COLO829 (cell line): ENCODE measurements at places on chromosomes 4 and X.

GRCh38 chrX:23742174-23742696, 841 bp downstream of the ACOT9 start:
- DNase-seq = peak; percentile 69

- DNase-seq = no peak
Observed at GRCh38 chrX:63511361-63511760, 160.2 kb upstream of the SPIN4 start.

DNA sequence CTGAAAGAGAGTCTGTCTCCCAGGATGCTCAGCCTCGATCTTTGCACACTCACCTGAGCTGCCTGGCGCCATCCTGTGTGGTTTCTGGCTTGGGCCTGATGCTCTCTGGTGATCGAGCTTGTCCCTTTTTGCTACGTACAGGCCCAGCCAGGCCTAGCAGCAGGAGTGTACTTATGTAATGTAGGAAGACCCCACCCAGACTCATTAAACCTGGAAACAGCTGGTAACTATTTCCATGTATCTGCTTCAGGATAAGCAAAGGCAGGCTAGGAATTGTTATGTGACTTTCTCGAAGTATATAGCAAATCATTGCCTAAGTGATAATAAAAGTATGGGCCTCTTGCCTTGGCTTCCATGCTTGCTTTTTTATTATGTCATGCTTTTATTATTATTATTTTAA, 18.6 kb upstream of the ARSJ start:
- DNase-seq = no peak

DNA sequence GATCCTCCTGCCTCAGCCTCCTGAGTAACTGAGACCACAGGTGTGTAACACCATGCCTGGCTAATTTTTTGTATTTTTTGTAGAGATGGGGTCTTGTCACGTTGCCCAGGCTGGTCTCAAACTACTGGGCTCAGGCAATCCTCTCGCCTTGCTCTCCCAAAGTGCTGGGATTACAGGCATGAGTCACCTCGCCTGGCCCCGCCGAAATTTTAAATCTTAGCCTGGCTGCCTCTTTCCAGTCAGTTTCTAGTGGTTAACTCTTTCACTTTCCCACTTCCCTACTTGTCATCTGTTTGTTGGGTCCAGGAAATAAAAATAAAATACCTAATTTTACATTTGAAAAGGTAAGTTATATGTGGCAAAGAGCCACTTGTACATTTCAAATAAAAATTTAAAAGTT, 62.4 kb downstream of the TMEM165 start:
- DNase-seq = no peak

DNA sequence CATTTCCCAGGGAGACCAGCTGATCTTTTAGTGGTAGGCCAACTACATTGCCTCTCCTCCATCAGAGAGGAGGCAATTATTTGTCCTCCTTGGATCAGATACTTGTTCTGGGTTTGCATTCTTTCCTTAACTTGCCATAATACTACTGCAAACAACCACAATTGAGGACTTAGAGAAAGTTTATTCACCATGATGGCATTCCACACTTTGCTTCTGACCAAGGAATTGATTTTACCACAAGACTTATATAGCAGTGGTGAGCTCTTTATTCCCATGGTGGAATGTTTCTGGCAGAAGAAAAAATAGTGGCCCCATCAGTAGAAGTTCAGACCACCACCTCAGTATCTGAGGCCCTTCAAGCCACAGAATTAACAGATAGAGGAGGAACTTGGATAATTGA, 123.9 kb upstream of the PPP3CA start:
- DNase-seq = no peak

DNA sequence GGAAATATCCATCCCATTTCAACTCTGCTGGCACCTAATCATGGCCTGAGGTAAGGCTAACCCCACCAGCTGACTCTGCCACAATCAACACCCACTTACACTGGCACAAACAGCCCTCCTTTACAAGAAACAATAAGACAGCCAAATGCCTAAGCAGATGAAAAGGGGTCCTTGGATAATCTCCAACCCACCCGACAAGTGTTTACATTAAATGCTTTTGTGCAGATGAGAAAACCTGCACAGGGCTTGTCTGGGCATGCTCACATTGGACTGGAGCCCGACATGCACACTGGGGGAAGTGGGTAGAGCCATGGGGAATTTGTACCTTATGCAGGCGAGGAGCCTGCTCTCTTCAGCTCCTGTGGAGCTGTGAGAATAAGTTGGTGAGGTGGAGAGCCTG, 138.9 kb upstream of the ITM2A start:
- no peak for DNase-seq

DNA sequence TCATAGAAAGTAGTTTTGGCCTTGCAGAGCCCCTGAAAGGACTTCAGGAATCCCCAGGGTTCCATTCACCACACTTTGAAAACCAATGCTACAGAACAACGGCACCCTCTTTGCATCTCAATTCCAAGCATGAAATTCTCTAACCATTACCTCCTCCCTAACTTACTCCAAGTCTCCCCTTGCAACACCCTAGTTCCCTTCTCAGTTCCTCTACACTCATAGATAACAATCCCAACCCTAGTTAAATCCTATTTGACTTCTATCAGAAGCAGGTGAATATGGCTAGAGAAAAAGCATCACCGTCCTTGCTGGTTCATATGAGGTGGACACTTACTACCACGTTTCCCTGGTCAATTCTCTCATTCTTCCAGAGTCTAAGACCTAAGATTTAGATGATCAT, 2.4 kb downstream of the RCHY1 start:
- no peak for DNase-seq

DNA sequence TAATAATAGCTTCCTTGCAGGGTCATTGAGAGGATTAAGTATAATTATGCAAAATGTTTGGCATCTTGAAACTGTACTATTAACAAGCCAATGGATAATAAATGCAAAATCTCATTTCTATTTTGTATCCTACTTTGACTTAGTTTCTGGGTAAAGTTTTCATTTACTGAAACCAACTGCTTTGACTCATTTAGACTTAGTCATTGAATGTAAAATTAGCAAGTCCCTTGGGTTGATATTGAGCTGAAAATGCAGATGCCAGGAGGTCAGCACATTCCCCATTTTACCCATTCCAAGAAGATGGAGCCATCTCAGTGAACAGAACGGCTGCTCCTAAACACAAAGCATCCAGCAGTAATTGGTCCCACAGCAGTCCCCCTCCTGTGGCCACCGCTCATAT, 74.7 kb upstream of the GATB start:
- no peak for DNase-seq

- no peak for DNase-seq
Observed at GRCh38 chr4:123378794-123379193, 17.8 kb upstream of the SPRY1 start.

GRCh38 chr4:137601934-137602333, 69.6 kb upstream of the PCDH18 start:
- DNase-seq = peak; percentile 57

DNA sequence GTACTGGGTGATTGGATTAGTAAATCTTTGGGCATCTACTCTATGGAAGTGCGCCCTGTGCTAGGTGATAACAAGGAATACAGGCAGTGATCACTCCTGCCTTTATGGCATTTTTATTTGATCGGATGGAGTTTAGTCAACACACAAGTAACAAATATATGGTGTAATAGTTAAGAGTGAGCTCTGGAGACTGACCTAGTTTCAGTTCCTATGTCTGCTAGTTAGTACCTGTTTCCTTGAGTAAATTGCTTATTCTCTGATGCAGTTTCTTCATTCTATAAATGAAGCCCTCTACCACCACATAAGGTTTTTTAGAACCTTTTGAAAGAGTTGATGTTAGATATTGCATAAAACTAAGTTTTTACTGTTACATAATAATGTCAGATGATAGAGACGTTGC, 134.6 kb downstream of the KDM6A start:
- no peak for DNase-seq

DNA sequence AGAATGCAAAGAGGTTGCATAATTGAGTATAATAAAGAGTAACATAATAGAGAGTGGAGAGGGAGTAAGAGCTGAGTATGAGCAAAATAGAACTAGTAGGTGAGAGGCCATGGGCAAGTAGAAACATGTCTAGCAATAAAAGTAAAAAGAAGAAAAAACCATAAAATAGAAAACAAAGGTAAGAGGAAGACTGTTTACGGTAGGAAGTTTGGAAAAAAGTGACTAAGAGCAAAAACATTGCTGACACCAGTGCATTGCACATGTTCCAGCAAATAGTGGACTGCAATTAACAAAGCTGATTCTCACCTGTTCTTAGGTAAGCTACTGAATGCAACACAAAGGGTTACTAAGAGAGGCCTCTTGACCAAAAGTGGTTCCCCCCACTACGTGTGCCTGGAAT, 202.9 kb downstream of the TEX13A start:
- DNase-seq = no peak
